ENCODE measurements at places on chromosomes 13 and 19.
A peak's percentile ranks its signal among the peaks of the same experiment; 100 is the strongest.

DNA sequence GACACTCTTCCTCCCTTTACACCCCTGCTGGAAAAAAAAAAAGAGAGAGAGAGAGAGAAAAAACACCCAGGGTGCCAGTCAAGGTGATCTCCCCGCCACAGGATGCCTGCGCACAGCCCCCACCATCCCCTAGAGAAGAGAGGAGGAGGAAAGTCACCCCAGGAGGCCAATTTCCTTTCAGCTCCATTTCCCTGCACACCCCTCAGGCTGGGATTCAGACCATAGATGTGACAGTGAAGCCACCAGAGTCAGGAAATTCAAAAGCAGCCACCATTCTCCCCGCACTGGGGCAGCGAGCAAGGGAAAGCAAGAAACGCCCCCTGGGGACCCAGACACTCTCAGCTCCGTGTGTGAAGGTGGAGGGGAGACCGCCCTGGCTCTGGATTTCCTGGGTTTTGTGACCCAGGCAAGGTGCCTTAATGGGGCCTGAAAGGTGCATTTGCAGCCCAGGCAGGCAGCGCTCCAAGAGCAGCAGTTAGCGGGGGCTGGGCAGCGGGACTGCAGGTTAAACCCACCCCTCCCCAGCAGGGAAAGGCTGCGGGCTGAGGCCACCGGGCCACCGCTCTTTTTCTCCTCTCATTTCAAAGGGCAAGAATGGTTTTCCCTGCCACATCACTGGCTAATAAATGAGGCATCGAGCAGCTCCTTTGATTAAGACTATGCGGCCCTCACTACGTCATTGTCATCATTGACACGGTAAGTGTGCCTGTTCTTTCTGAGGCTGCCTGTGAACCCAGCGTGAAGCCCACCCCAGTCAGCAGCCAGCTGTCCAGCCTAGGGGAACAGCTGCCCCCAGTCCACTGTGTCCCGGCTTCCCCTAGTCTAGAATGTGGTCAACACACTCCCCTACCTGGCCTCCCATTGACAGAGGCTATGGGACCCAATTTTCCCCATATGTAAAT lies 83.8 kb upstream of the TM9SF2 start:
- DNase-seq, result peak; percentile 43

- DNase-seq, result no peak
Measured at GRCh38 chr19:15197942-15198341, 2.9 kb downstream of the NOTCH3 start.

DNA sequence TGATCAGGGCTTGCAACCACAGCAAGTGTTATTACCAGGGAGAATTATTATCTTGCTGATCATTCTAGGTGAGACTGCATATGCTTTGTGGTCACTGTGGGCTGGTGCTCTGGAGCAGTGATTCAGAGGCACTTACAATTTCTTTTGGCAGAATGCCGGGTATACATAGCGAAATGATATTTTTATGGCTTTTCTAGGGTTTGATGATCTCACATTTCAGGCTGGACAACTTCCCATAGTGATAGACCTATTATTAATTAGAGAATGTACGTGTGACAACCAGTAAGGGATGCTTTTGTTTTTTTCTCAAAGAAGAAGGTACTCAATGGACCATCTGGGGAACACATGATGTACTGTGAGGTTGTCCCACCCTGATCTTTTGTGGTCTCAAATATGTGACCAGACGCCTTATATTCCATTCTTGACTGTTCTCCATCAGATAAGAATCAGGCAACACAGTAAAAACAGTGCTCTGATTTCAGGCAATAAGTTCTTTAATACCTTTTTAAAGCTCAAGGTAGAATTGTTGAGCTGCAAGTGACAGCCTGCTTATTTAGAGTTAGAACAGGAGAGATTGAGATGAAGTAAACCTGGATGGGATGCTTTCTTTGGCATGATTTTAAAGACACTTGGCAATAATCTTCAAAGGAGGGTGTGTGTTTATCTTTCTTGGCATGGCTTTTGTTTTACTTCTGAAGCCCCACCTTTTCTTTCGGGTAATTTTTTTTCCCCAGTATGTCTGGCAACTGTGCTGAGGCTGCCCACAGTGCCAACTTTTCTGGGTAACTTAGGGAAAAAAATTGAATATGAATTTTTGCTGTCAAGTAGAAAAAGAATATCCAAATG lies 27.4 kb upstream of the SCEL start:
- DNase-seq, result no peak

DNA sequence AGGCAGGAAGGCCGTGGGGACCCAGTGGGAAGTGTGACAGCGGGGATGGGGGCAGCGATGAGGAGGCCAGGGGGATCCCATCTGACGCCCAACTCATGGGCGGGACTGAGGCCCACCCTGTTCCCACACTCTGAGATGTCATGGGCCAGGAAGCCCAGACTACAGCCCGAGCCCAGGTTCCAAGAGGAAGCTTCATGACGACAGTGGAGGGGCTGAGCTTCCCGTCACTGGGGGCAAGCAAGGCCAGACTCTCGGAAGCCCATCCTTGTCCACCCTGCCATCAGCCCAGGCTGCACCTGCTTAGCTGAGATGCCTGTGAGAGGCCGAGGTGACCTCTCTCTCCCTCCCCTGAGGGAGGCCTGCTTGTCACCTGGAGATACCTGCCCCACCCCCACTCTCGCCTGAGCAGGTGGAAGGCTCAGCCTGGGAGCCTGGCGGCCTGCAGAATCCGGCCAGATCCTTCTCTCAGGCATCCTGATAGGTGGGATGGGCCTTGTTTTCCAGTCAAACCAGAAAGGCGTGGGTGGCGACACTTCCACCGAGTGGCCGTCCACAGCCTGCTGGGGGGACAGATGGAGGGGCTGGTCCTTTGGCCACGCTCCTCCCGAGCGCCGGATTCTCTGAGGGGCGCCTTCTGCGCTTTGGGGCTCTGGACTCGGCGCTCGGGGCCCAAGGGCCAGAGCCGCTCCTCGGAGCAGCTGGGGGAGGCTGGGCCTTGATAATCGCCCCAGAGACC lies 4.8 kb downstream of the ZBTB7A start:
- DNase-seq, result peak; percentile 86

- DNase-seq, result no peak
Measured at GRCh38 chr13:114099918-114100445, 32.4 kb downstream of the RASA3 start.

DNA sequence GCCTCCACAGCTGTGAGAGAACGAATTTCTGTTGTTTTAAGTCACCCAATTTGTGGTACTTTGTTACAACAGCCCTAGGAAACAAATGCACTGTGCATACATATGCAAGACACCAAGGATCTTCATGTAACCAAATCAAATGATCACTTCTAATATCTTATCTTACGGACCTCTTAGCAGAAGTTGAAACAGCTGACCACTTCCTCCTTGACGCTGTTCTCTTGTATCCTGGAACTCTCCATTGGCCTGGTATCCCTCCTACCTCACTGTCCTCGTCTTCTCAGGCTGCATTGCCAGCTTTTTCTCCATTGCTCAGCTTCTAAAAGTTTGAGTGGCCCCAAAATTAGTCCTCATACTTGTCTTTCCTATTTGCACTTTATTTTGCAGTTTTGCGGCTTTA lies 200.4 kb downstream of the DLEU7 start:
- DNase-seq, result no peak

DNA sequence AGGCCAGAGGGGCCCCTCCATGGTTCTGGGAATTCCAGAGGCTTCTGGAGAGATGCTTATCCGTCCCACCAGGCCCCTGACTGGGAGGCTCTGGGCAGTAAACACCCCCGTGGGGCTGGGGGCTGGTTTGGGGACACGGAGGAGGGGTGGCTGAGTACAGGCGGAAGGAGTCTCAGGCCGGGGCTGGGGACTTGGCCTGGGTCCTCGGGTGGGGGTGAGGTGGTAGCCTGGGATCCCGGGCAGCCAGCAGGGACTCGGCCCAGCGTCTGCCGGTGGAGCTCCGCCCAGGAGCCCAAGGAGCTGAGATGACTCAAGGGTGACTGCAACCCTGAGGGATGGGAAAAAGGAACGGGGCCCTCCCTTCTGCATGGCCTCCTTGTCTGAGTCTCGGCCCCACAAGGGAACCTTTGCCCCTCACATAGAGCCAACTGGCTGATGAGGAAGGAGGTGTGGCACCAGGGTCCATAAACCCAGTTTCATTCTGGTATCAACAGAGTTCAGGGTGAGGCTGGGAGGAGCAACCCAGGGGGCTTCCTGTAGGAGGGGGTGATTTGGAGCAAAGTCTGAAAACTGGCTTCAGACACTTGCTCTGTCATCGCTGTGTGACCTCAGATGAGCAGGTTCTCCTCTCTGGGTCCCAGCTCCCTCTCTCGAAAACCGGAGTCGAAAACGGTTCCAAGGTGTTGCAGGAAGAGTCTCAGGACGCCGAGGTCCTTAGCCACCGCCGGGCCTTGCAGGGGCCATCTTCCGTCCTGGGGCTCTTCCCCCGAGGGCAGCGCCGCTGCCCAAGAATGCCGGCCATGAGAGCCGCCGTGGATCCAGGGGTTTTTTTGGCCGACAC lies 809 bp downstream of the MISP start:
- no peak for DNase-seq

DNA sequence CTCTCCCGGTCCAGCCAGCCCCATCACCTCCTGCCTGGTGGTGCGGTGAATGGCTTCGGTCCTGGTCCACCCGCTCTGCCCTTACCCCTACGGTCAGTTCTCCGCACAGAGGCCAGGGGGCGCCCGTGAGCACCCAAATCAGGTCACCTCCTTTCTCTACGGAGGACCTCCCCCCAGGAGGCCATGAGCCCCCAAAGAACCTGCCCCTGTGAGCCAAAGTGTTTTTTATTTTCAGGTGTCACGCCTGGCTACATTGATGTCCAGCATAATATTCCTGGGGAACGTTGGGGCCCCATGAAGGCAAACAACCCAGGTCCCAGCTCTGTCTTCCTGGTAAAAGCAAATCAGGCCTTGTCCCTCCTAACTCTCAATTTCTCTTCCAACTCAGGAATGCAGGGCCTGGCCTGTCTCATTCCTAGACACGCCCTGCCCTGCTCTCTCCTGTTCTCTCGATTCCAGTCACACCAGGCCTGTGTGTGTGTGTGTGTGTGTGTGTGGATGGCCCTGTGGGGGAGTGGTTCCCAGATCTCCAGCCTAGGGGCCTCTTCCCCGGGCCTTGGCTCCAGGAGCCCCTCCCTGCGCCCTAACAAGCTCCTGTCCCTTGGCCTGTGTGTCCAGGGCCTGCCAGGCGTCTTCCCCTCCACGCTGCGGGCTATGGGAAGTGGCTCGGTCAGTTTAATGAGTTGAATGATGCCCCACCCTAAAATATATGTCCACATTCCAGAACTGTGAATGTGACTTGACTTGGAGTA lies 9.7 kb upstream of the GIPC1 start:
- peak; percentile 86 for DNase-seq

GRCh38 chr13:36531746-36532486 lies 99.6 kb downstream of the CCNA1 start:
- DNase-seq, result no peak

DNA sequence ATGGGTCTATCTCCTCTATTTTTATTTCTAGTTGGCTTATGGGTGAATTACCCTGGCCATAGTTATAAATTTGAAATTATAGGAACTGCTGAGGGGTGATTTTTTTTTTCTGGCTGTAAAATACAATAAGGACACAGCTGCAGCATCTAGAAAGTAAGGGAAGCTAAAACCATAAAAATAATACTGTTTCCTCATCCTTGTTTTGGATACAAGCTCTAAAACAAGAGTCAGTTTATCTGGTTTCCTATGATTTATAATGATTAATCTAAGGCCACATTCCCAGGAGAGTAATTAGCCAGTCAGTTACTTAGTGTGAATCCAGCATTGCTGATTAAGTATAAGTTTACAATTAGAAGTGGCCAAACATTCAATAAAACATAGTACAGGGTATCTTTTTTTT lies 219.1 kb upstream of the NBEA start:
- no peak for DNase-seq

DNA sequence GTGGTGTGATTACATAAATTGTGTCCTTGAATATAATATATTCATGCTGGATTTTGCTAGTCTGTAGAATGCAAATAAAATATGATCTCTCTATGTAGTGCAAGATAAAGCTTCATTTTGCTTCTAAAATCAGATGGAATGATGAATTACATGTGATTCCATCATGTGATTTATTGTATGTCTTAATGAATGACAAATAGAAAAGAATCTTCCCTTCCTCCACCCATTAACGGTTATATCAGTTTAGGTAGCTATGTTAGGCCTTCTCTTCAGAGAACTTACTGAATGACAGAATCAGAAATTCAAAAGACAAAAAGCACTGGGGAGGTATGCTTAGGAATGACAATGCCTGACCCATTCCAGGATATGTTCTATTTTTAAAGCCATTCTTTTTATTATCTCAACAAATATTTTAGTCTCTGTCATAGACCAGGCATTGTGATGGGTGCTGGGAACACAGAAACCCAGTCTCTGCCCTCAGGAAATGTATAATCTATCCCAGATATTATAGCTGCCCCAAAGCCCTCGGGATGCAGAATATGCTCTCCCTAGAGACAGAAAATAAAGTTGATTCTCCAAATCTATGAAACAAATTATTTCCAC lies 90.6 kb downstream of the TEX26 start:
- DNase-seq, result no peak

- no peak for DNase-seq
Measured at GRCh38 chr13:23645851-23646250, 75.6 kb downstream of the TNFRSF19 start.

GRCh38 chr19:13149628-13150186 lies 468 bp downstream of the STX10 start:
- peak; percentile 89 for DNase-seq

DNA sequence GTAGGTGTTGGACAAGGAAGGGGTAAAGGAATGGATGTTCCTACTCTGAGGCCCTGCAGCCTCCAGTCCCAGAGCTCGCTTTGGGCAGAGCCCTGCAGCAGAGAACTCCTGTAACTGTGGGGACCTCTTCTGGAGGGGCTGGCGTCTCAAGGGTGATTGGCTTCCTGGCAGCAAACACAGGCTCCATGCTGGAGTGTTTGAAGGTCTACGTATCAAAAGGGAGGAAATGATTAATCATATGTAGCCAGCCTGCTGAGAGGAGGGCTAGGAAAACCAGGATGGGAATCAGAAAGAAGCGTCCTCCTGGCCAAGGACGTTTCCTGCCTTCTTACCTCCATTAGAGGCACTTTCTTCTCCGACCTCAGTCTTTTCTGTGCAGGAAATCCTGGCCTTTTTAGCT lies 208.5 kb downstream of the TSHZ3 start:
- no peak for DNase-seq

- peak; percentile 42 for DNase-seq
Measured at GRCh38 chr13:113090806-113091205, 14.8 kb upstream of the F7 start.

DNA sequence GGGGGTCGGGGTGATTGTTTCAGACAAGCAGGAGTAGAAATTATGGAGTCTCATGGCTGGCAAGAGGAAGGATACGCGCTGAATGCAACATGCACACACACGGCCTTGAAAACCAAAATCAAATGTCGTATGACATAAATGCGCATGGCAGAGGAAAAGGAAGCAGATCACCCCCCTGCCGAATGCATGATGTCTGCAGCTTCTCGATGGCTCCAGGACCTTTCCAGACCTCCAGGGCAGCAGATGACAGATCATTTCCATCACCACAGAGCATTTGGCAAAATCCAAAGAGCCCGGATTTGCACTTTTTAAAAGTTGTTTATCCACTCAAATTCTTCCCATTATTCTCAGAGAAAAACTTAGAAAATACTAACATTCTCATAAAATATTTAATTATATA lies 211.7 kb downstream of the NHLRC3 start:
- no peak for DNase-seq

All from pancreas (tissue), 10 donors.